ENCODE measurements at places on chromosomes 16 and 17. TPM values are rescaled to one million over a fixed set of nuclear protein-coding genes. Genes with fewer than 3 reads are reported as not detected.

DNA sequence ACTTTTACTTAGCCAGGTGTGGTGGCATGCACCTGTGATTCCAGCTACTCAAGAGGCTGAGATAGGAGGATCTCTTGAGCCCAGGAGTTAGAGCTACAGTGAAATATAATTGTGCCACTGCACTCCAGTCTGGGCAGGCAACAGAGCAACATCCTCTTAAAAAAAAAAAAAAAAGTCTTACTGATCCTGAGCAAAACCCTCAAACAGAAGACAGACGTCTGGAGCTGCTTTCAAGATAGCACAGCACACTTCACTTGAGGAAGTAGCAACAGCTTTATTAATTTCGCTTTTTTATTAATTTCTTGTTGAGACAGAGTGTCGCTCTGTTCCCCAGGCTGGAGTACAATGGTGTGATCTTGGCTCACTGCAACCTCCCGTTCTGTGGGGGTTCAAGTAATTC lies 10.2 kb upstream of the GGA2 start:
- no peaks in the 10 kb centered on the region for H3K4me1 ChIP-seq
- no peak for DNase-seq
- H3K4me3 ChIP-seq, result no peak overlapping the region
- no peaks in the 10 kb centered on the region for H3K27me3 ChIP-seq
- no peaks in the 10 kb centered on the region for H3K36me3 ChIP-seq

- no peak for DNase-seq
- H3K36me3 ChIP-seq, result no peaks in the 10 kb centered on the region
- no peak overlapping the region for H3K27ac ChIP-seq
- no peak overlapping the region for H3K4me3 ChIP-seq
- no peaks in the 10 kb centered on the region for H3K4me1 ChIP-seq
- H3K27me3 ChIP-seq, result no peaks in the 10 kb centered on the region
Observed at GRCh38 chr16:77157346-77158058, 33.5 kb upstream of the MON1B start.

GRCh38 chr17:47225436-47225858 lies 16.3 kb downstream of the MYL4 start:
- no peak overlapping the region for H3K4me3 ChIP-seq
- H3K36me3 ChIP-seq, result no peaks in the 10 kb centered on the region
- DNase-seq, result peak; percentile 86
- no peaks in the 10 kb centered on the region for H3K27me3 ChIP-seq
- H3K27ac ChIP-seq, result peak overlapping the region; percentile 54
- peaks cover 2% of the 10 kb centered on the region for H3K4me1 ChIP-seq

- H3K36me3 ChIP-seq, result no peaks in the 10 kb centered on the region
- no peak overlapping the region for H3K4me3 ChIP-seq
- no peaks in the 10 kb centered on the region for H3K27me3 ChIP-seq
- no peak for DNase-seq
- no peaks in the 10 kb centered on the region for H3K4me1 ChIP-seq
Observed at GRCh38 chr16:17784073-17784472, 313.3 kb upstream of the XYLT1 start.

DNA sequence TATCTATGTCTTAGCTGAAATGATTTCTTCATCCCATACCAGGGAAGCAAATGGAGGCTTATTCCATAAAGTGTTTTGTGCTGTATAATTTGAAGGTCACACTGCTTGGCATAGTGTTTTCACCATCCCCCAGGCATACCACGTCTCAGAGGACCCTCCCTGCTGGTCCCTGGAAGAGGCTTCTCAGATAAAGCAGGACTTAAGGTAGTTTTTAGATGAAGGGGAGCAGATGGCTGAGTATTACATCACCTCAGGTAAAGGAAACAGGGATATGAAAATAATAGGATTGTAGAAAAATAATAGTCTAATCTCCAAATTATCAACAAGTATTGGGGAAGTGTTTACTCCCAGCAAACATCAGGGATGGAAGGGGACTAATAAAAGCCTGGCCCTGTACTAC lies 7.3 kb upstream of the SMG1 start:
- H3K4me3 ChIP-seq, result no peak overlapping the region
- no peaks in the 10 kb centered on the region for H3K4me1 ChIP-seq
- DNase-seq, result no peak

DNA sequence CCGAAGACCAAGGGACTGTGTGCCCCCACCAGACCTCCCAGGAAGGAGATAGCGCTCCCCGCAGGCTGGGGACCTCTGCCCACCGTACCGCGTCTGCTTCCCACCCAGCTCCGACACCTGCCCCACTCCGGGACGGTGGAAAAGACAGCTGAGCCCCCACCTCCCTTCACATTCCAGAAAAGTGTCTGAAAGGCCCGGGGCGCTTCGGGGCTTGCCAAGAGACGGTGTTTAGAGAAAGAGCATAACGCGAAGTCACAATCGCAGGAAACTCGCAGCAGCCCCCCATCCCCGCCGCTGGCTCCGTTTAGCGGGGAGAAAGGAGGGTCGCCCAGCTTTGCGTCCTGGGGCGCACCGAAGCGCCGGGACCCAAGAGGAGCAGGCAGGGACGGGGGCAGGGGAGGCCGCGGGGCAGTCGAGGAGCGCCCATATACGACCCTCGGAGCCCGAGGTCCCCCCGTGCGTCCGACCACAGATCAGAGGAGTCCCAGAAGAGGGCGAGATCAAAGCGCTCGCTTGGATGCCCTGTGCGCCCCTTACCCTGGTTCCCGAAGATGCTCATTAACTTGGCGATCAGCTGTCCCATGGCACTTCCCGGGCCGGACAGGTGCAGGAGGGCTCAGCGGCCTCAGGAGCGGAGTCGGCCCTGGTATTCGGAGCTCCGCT lies 652 bp downstream of the ARL5C start:
- no peak for DNase-seq
- no peak overlapping the region for H3K27ac ChIP-seq
- H3K4me1 ChIP-seq, result no peaks in the 10 kb centered on the region
- peak overlapping the region; percentile 43 for H3K4me3 ChIP-seq

DNA sequence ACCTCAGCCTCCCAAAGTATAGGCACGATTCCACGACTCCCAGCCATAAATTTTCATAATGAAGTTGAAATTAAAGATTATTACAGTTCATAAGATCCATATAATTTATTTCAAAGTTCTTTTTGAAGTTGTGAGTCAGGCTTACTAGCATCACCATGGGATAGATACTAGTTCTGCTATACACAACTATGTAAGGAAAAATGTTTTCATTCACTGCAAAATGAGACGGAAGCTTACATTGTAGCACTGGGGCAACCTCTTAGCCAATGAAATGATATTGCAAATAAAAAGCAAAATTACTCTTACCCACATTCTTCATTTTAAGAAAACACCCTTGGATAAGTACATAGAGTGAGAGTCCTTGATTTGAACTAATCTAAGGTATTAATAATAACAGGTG lies 18.8 kb upstream of the MARCHF10 start:
- no peaks in the 10 kb centered on the region for H3K27me3 ChIP-seq
- DNase-seq, result no peak
- no peaks in the 10 kb centered on the region for H3K36me3 ChIP-seq
- no peak overlapping the region for H3K4me3 ChIP-seq

DNA sequence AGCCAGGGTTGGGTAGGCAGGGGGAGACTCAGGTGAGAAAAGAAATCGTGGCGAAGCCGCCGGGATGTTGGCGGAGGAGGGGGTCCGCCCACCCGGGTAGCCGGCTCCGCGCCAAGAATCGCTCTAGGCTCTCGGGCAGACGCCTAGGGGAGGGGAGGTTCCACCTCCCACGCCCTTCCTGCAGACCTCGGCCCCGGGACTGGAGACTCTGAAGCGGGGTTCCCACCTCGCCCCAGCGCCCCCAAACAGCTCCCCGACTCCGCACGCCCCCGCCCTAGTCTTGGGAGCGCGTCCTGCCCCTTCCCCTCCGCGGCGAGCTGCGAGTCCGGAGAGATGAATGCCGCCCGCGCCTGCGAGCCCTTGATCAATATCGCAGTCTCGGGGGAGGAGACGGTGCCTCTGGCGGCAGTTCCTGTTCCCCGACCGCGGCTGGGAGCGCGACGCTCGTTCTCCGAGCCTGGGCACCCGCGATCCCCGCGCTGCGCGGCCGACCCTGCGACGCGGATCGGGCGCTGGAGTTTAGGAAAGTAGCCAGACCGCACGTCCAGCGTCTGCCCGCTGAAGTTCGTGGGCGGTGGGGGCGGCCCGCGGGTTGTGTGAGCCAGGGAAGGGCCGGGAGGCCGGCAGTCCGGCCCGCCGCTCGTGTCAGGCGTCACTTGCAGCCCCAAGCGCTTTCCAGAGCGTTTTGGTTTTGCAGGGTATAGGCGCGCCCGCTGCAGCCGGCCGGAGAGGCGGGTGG lies 790 bp downstream of the CRHR1 start:
- peaks cover 15% of the 10 kb centered on the region for H3K4me1 ChIP-seq
- H3K27me3 ChIP-seq, result no peaks in the 10 kb centered on the region
- H3K4me3 ChIP-seq, result peak overlapping the region; percentile 46
- no peaks in the 10 kb centered on the region for H3K36me3 ChIP-seq
- no peak overlapping the region for H3K27ac ChIP-seq

DNA sequence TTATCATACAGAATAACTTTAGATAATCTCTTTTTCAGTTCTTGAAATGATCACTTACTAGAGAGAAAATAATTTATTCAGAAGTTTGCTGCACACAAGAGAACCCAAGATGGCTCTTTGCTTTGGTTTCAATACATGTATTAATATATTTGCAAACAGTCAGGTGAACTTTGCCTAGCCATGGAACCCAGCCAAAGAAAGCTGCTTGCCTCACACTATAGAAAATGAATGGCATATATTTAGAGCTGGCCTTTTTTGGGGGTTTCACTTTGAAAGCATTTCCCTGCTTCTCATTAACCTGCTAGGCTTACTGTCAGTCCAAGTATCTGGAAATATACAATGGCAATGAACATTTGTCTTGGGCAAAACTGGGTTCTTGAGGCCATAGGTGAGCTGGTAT lies 75.3 kb downstream of the MRTFB start:
- H3K36me3 ChIP-seq, result no peaks in the 10 kb centered on the region
- H3K27me3 ChIP-seq, result no peaks in the 10 kb centered on the region
- peaks cover 3% of the 10 kb centered on the region for H3K4me1 ChIP-seq
- DNase-seq, result no peak

Gene LASP1
- 95.0 TPM for total RNA-seq

Gene SP6
- total RNA-seq, result 0.95 TPM

Gene RMI2
- 3.2 TPM for total RNA-seq

Gene NKIRAS2
- total RNA-seq, result 24.7 TPM
